Eye (tissue), 1 donor: ENCODE measurements at places on chromosomes 5 and 9.
A peak's percentile ranks its signal among the peaks of the same experiment; 100 is the strongest.

GRCh38 chr9:84146893-84147710 lies 166.5 kb downstream of the RMI1 start:
- no peak for DNase-seq

- DNase-seq, result no peak
Measured at GRCh38 chr5:160083501-160083900, 35.7 kb downstream of the PWWP2A start.

GRCh38 chr5:171450423-171451331 lies 31.2 kb downstream of the FGF18 start:
- DNase-seq, result peak; percentile 74

DNA sequence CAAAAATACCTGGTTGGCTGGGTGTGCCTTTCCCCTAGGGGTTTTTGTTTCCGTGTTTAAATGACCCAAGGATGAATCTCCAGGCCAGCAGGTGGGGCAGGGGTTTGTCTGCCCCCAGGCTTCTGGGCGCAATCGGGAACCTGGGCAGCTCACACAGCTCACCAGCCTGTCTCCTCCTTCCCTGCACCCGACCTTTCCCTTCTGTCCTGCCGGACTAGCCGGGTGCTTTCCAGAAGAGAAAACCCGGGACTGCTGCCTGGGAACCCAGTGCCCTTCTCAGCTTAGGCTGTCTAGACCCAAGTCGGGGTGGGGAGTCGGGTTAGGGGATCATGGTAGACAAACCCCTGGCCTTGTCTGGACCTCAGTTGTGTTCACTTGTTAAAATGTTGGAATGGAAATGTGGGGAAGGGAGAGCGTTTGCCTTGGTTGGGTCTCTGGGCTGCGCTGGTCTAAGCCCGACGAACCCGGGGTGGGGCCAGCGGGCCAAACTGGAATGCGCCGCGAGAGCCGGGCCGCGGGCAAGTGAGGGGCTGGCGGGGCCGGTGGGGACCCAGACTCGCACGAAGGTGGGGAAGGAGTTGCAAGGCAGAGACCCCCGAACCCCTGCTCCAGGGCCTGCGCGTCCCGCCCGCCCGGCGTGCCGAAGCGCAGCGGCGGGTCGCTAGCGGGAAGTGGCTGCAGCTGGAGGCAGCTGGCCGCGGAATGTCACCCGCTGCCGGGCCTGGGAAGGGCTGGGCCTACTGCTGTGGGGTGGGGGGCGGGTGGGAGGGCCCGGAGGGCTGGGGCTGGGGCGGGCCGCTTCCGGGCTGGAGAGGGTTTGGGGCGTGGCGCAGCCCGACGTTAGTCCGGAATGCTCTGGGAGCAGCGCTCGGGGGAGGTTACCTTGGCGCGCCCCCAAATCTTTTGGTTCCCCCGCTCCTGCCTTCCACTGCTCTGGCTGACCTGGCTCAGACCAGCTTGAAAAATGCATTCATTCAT lies 84.6 kb downstream of the DAB2IP start:
- peak; percentile 69 for DNase-seq

DNA sequence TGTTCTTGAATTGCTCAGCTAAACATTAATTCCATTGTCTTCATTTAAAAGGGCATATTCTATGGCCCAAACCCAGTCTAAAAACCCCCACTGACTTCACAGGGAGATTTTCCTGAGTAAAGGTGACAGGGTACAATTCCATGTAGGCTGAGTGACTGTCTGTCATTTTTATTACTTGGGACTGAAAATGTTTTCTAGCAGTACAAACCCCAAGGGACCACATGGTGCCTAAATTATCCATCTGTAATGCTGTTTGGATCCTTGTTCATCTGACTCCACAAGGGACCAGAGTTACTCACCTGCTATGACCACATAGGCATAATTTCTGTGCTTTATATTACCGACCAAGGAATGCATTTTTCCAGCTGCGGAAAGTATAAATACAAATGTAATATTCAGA lies 349.1 kb downstream of the ZNF608 start:
- DNase-seq, result no peak

- no peak for DNase-seq
Measured at GRCh38 chr5:166276006-166276405, 2015.4 kb upstream of the WWC1 start.

DNA sequence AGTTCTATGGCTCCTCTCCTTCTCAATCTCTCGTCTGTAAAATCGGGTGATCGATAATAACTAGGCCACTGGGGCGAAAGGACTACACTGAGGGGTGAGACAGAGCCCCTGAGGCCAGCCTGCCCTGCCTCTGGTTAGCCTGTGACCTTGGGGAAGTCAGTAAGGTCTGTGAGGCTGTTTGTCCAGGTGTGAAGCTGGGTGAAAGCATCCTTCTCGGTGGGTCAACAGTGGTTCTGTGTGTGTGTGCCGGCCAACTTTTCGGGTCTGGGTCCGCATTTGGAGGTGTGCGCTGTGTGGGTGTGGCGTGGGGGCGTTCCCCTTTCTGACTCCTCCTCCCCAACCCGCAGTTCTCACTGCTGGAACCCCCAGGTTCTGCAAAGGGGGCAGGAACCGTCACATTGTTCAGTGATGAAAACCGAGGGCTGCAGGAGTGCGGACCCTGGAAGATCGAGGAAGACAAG lies 5.0 kb upstream of the RNF44 start:
- DNase-seq, result no peak

DNA sequence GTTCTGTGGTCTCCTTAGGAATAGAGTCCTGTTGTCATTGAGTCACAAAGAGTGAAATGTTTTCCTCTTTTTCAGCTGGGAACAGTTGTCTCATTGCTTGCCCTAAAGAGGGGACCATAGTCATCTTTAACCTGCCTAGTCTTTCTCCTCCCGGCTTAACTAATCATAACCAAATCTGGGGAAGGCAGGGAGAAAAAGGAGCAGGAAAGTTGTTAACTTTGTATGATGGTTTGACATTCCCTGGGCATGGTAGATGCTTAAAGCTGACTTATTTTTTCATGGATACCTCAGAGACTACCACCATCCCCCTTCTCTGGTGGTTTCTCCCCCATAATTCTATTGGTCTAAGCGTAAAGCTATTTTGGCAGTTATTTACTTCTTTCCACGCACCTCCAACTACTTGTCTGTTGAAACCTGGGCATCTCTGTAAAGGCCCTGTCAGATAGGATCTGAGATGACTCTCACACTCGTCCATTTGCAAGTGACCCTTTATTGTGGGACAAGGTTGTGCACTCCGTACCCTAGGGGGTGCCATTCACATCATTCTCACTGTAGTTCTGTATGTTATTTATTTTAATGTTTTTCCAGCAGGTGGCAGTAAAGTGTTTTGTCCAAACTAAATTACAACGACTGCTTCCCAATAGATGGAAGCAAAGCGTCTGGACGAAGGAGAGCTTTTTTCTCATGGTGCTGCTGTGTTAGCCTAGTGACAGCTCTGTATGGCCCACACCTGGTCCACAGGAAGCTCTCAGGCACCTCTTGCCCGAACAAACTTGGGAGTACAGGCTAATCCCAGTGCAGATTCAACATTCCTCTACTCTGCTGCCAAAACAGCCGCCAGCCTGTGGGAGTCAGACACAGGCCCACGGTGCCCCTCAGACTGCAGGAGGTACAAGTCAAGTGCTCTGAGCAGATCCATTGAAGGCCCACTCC lies 3.0 kb upstream of the FAM13B start:
- peak; percentile 91 for DNase-seq

DNA sequence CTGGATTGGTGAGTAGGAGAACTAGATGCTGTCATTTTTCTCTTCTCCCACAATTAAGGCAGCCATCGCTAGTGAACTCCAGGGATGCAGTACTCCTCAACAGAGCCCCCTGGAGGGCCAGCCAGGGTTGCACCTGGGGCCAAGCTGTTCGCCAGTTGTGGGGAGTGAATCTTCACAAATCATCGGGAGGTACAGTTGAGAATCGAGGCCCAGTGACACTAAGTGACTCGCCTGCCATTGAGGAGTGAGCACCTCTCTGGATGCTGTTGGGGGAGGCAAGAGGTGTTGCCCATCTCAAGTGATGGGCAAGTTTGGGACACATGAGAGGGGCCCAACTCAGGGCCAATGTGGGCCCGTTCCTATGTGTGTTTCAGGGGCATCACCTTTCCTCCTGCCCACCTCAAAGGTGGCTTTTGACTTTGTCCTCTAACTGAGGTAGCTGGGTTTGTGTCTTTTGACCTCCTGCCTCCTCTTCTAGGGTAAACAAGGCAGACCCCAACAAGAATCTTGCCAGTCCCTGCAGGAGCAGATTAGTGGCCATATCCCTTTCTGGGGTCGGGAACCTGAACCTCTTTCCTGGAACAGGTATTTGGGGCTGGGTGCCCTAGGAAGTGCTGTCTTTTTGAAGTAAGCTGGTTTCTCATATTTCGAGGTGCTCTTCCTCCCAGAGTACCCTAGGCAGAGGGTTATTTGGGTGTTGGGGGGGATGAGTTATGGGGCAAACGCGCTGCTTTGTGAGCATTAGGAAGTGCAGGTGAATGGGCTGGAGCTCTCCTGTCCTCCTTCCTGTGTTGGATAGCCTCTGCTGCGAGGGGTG lies 181.2 kb downstream of the MACROH2A1 start:
- DNase-seq, result no peak

GRCh38 chr5:37739817-37740261 lies 100.0 kb downstream of the GDNF start:
- DNase-seq, result no peak

- DNase-seq, result no peak
Measured at GRCh38 chr5:153818626-153819025, 220.1 kb downstream of the FAM114A2 start.

DNA sequence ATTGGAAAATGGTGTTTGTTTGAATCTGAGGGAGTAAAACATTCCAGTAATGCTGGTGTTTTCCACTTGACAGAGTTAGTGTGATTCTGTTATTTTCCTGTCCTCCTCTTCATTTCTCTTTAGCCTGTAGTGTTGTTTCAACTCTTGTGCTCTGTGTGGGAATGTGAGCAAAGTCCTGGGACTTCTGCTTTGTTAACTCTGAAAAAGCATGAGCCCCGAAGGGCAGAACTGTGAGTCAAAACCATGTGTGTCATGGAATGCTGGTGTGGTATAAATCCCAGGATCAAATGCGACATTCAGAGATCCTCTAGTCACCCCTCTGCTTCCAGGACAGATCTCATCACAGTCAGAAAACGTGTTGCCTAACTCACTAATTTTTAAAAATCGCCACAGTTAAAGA lies 8.9 kb downstream of the F2R start:
- no peak for DNase-seq

DNA sequence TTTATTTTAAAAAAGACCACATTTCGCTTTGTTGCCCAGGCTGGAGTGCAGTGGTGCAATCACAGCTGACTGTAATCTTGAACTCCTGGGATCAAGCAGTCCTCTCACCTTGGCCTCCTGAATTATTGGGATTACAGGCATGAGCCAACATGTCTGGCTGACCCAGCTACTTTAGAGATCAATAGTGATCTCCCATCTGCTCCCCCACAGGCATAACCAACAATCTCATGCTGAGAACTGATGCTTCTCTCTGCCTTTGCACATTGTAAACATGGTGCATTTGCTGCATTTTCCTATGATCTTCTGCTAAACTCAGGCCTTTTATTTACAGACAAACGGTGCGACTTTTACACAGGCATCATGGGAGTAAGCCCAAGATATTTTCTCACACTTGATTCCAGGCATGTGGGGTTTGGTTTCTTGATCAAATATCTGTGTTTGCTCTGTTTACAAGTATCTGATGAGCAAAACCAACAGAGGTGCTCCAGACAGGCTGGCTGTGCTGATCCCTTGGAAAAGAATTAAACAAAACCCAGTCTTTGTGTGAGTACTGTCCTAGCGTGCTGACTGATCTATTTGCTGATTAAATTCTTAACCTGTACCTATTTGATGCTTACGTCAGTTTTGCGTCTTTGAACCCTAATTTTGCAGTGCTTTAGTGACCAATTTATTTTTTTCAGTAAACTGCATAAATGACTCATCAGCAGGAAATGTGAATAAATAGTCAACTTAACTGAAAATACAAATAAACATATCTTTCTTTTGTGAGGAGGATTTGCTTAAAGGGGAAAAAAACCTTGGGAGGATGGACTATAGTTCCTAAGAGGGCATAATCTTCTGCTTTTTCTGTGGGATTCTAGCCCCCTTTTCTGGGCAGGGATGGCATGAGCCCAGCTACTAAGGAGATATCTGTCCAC lies 191.7 kb upstream of the NR3C1 start:
- peak; percentile 23 for DNase-seq

- no peak for DNase-seq
Measured at GRCh38 chr9:113152699-113153098, 1.9 kb downstream of the SLC31A2 start.

DNA sequence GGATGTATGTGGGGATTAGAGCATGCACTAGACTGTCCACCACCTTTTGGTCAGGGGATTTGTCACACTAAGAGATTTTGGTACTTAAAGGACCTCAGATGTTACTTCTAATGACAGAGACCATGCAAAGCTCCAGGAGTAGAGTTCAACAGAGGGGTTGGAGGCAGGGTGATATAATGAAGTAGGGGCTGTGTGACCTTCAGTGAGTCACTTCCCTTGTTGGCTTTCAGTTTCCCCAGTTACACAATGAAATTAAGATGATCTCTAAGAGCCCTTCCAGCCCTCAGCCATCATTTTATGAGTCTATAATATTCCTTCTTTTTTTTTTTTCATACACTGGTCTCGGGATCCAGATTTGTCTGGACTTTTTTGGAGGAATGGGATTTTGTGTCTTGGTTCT lies 26.8 kb downstream of the GLRA1 start:
- DNase-seq, result no peak

DNA sequence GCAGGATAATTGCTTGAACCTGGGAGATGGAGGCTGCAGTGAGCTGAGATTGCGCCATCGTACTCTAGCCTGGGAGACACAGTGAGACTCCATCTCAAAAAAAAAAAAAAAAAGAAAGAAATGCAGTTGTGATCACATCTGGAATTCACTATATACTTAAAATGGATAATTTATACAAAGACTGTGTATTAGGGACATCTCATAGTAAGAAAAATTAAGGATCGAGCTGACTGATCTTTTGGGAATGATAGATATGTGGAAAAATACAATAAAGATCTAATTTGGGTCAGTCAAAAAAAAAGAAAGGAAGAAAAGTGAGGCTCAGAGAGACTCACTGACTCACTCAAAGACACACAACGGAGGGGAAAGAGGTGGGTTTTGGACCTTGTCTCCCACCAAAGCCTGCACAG lies 73.2 kb upstream of the STXBP1 start:
- DNase-seq, result no peak
